NCI-H226 (cell line): ENCODE measurements at places on chromosomes 11 and 22.

DNA sequence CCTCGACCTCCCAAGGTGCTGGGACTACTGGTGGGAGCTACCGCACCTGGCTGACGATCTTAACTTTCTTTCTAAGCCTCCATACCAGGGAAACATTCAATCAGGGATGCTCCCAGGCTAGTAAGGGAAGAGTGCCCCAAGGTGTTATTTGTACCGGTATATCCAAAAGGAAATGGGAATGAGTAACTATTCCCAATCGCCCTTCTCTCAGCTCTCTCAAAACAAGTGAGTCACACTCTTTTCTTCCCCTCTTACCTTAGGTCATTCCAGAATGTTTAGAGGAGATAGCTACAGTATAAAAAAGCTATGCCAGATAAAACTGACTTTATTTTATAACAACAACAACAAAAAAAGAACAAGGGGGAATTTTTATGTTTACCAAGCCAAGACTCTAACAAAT is 13.7 kb downstream of the DCDC1 start:
- peak; percentile 23 for DNase-seq

DNA sequence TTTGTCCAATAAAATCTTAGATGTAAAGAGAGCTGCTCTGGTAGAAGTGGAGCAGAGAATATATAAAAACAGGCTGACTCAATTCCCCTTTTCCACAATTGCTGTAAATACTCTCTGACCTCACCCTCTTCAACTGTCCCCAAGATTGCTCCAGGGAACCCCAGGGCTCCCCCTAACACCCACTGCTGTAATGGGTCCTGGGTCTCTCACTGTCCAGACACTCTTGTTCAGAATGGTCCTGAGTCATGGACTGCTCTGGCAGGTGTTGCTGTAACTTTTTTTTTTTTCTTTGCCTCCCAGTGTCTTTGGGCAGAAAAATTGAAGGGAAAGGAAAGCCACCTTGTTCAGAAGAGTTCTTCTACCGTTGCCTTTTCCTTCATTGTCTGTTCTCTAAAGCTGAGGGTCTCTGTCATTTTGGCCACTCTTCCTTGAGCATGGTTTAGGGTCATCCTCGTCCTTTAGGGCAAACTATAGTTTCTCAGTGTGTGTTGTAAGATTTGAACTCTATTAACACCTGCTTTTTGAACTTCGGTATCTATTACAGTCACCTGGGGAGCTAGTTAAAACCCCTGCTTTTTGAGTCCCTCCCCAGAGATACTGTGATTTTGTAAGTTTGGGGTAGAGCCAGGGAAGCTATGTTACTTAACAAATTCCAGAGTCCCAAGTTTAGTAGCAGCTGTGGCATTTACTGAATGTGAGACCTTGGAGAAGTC is 209.5 kb downstream of the NAV2 start:
- DNase-seq: no peak

- no peak for DNase-seq
These were observed 28.6 kb upstream of the ATXN10 start for GRCh38 chr22:45642986-45643385.

DNA sequence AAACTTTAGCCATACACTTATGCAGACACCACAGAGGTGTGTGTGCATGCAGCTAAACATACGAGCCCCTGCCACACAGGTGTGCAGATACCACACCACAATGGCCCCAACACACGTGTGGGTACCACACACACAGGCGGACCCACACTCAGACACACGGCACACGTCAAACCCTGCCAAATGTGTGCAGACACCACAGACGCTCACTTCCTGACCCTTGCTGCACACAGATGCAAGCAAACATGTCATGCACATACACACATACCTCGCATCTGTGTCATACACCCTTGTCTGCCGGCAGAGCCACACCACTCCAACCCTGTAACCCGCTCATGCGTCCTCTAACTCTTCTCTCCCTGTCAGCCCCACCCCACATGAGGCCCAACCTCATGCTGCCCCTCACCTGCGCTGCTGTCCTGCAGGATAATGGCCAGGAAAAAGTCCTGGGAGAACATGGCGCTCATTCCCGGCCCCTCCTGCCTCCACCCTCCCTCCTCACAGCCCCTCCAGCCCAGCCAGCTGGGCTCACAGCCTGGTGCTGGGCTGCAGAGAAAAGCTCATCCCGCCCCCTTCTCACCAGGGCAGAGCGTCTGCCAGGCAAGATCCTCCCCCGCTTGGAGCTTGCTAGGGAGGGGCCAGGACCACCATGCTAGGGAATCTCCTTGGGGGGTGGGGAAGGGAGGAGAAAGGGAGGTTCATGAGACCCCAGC is 14.2 kb downstream of the SMPD1 start:
- no peak for DNase-seq

DNA sequence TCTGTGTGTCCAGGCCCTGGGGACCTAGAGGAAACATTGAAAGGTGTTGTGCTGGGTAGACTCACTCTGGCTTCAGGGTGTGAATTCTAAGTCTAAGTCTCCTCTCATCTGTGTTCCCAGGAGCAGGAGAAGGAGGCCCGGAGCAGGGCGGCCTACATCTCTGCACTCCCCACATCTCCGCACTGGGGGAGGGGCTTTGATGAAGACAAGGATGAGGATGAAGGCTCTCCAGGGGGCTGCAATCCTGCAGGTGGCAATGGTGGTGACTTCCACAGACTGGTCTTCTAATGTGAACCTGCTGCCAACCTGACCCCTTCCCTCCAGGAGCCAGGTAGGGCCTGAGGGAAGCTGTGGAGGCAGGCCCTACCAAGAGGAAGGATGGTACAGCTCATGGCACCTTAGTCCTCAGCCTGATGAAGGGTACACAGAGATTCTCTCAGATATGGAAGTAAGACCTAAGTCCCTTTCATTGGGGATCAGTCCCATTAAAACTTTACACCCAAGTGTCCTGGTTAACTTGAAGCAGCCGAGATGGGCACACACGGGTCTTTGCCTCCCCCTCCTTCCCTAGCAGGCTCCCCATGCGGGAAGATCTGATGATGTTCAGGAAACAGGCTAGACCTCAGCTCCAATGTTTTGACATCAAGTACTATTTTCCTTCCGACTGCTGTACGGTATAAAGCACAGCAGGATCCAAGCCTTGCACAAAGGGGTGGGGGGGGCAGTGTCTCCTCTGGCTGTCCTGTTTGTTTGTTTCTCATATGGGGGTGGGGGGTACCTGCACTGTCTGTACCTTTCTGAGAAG is 25.0 kb downstream of the USP35 start:
- no peak for DNase-seq

GRCh38 chr11:76119032-76119431 is 87.3 kb downstream of the WNT11 start:
- DNase-seq: no peak

DNA sequence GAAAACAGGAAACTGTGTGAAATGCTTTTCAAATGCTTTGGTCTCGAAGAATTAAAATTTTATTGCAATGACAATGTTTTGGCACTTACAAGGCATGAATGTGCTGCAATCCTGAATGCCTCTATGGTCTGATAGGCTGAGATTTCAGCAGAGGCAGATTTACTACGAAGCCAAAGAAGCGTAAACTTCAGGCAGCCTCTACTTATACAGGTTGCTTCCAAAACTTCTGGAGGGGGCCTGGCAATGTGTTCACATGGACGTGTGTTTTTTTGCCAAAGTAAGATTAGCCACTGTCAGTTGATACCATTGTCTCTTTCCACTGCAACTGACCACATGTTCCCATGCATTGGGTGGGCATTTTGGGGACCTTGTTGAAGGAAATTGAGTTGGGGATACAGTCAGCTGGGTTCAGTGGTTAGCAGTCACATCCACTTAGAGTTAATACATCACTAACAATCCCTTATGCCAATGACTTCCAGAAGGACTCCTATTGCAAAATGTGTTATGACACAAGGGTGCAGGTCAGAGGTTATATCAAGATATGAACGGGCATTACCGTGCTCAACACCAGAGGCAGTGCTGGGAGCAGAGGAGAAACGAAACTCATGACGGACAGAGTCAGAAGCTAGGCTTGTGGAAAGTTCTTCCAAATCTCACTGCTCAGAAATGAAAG is 48.8 kb downstream of the ABTB2 start:
- DNase-seq: no peak

DNA sequence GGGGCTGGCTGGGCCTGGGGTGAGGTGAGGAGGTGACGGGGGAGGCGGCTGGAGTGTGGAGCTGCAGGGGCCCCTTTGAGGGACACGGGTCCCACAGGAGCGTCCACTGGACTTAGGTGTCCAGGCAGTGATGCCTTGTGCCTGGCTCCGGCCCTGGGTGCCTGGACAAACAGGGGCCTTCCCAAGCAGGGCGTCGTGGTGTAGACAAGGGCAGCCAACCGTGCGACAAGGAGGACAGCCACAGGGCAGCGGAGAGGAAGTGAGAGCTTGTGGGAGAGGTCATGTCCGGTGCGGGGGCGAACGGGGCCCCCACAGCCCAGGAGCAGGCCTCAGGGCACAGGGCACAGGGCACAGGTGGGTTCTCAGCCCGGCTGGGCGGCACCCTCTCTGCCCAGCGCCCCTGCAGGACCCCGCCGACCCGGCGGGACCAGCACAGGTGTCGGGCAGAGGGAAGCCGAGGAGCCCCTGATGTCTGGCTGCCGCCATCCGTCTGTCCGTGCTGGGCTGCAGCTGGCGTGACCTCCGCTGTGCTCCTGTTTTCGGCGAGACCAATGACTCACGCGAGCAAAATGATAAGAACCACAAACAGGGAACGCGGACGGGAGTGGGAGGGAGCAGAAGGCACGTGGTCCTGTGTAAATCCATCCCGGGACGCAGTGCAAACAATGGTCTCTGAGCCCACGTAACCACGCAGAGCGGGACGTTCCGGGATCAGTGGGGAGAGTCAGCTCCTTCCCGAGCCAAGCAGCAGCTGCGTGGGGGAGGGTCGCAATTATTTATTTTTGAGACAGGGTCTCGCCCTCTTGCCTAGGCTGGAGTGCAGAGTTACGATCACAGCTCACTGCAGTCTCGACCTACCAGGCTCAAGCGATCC is 49.1 kb upstream of the A4GALT start:
- peak; percentile 55 for DNase-seq

- peak; percentile 41 for DNase-seq
These were observed 42.5 kb downstream of the TMPRSS5 start for GRCh38 chr11:113663567-113663966.

DNA sequence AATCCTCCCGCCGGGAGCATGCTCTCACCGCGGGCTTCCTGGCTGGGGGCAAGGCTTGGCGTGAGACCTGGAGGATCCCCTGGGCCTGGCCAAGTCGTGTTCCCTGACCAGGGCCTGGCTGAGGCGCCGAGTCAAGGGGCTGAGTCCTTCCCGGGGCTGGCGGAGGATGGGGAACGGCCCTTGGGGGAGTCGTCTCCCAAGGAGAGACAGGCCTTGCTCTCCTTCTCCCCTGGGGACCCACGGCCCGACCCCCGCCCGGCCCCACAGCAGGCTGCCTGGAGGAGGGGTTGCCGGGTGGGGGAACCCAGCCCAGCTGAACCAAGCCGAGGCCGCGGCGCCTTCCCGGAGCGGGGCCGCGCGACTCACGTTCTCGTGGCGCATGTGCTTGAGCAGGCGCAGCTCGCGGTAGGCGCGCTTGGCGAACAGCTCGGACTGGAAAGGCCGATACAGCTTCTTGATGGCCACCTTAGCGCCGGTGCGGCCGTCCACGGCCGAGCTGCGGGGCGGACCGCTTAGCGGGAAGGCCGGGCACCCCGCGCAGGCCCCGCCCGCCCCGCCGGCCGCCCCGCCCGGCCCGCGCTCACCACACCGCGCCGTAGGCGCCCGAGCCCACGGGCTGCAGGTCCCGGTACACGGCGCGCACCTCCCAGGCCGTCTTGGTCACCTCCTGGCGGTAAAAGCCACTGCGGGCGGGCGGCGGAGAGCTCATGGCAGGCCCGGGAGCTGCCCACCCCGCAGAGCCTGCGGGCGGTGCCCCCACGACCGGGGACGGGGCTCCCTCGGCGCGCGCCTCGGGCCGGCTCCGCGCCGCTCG is 475 bp downstream of the MAPK12 start:
- DNase-seq: peak; percentile 14

DNA sequence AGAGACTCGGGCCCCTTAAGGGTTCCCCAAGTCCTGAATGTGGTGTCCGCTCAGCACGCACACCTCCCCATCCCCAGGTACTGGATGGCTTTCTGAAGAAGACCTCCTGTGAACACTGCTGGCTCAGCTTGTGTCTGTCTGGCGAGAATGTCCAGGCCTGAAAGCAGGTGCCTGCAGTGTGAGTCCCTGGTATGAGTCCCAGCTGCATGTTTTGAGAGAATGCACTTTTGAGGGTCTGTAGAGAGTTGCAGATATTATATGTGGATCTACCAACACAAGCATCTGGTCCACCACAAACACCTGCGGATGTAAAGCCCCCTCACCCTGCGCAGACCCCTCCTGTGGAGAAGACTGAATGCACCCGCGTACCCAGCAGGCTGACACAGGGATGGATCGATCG is 1308.9 kb downstream of the TBC1D22A start:
- no peak for DNase-seq

DNA sequence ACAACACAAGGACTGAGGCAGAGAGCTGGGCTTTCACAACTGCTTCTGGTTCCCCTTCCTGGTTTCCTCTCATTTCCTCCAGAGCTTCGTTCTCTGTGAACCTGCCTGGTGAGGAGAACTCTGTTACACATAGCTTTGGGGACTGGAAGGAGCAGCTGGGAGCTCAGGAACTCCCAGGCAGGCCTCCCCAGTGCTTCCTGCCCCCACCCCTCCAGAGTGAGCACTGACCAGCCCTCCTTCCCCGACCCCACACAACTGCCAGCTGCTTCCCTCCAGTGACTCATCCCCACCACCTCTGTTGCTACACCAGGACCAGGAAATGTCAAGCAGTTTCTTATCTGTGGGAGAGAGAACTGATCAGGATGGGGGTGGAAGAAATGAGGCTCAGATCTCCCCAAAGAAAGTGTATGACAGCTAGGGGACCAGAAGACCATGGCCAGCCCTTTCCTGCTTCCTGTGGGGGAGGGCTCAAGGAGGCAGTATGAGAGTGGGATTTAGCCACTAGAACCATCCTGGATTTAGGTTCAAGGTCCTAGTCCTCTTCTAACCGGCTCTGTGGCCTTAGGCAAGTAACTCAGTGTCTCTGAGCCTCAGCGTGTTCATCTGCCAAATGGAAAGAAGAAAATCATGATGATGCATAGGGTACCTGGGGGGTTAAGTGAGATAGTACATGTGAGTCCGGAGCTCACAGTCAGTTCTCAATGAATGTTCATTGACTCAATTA is 4.5 kb upstream of the TP53I11 start:
- peak; percentile 83 for DNase-seq

- no peak for DNase-seq
These were observed 18.8 kb upstream of the PRSS23 start for GRCh38 chr11:86781546-86781945.

DNA sequence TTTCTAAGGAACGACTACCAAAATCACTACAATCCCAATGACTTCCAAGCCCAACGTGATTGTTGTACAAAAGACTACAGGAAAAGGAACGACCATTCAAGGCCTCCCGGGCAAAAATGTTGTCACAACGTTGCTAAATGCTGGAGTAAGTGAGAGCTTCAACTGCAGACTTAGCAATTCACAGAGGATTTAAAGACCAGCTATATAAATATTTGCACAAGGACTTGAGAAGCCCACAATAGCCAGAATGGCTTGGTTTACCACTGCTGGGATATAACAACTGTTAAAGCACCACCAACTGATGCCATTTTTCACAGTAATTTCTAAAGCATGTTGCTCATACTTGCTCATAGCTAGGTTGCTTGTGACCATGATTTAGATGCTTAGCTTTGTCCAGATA is 78.3 kb downstream of the EMSY start:
- DNase-seq: no peak
